ENCODE measurements at places on chromosomes 1 and 21.

DNA sequence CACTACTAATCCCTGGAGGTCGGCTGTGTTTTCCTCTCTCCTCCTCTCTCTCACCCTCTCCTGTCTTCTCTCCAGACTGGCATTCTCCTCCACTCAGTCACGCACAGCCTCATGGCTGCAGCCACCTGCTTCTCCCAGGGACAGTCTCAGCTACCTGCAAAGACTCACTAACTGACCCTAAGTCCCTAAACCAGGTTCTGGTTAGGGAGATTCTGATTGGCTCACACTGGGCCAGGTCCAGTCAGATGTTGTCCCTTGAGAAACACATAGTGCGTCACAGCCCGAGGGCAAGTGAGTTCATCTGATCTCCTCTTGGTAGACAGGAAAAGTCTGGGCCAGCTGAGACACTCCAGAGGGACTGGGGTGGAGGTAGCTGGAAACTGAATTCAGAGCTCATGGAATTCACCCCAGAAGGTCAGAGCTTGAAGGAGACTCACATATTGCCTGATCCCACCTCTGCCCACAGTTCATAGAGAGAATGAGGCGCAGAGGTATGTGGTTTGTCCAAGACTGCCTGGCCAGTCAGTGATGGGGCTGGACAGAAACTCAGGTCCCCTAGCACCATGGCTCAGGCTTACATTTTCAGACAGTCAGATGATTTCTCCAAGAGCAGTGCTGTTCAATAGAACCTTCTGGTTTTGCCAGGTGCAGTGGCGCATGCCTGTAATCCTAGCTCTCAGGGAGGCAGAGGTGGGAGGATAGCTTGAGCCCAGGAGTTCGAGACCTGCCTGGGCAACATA lies 40.4 kb upstream of the RPL11 start:
- peak; percentile 93 for ATAC-seq

GRCh38 chr21:35291973-35292627 lies 243.0 kb upstream of the RUNX1 start:
- no peak for ATAC-seq

- ATAC-seq = no peak
Observed at GRCh38 chr1:247156787-247157232, 15.0 kb downstream of the ZNF124 start.

GRCh38 chr1:89179343-89179742 lies 3.5 kb upstream of the GBP7 start:
- ATAC-seq = no peak

DNA sequence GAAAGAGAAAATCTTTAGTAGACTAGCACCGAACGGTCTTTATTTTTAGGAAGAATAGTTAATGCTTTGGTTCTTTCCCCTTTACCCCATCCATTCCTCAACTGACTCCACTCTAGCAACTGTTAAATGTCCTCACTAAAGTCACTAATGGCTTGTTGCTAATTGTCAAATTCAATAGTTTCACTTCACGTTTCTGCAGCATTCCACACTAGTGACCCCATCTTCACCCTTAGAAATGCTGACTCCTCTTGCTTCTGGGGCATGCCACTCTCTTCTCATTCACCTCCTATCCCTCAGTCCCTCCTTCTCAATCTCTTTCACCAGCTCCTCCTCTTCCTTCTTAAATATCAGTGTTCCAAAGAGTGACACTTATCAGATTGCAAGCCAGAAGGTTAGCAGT lies 19.4 kb upstream of the CADM3 start:
- no peak for ATAC-seq
